ENCODE measurements at places on chromosomes 1 and 21.

DNA sequence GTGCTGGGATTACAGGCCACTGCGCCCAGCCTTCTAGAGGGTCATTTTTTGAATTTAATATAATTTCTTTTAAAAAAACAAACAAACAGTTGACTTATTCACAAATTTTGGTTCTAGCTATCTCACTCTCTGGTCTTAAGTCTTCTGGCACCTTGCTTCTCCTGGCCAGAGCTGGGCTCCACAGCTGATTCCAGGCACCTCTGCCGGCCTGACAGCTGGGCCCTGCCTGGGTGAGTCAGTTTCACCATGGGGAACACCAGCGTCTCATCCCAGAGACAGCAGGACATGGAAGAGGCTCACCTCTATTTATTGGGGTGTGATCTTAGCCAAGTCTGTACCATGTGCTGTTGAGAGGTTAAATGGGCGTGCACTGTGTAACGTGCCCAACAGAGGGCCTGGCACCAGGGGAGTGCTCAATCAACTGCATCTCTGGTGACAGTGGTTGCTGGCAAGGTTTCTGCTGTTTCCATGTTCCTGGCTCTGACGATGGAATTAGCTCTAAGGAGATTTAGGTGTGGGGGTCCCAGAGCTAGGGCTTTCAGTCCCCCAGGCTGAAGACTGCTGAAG lies 956 bp downstream of the CPLANE2 start:
- DNase-seq = no peak

DNA sequence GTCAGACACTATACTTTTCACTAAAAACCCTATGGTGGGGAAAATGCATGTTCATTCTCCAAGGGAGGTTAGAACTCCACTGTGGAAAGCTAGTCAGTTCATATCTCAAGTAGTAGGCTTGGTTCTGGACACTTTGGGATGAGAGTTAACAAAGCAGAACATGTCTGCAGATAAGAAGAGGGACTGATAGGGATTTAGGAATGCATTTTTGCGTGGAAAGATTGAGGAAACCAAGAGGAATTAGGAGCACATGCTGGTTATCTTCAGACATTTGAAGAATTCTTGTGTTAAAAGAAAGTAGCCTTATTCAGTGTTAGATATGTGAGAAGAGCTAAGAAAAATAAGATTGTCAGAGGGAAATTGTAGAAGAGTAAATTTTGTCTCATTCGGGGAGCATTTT lies 1.2 kb upstream of the GRIK1 start:
- DNase-seq = no peak

DNA sequence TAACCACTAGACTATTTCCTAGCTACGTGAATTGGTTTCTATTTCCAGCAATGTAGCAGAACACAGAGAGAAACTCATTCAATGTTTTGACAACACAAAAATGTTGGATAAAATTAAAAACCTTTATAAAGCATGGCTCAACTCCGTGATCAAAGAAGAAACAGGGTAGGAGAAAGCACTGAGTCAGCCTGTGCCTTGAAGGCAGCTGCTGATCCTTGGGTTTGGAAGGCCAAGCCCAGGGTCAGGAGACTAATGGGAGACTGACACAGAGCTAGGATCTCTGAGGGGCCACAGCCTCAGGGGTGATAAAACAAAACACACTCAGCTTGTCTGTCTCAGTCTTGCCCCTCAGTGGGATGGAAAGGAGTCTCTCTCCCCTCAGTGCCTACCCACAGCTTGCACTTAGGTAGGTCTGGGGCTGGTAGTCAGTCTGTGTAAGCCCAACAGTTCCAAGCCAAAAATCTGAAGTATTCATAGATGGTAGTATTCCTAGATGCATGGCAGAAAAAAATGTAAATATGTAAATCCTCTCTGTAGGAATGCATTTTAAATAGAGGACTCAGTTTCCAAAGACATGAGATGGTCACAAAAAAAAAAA lies 53.3 kb downstream of the B3GALNT2 start:
- DNase-seq = no peak

GRCh38 chr1:185917646-185918045 lies 183.5 kb downstream of the HMCN1 start:
- no peak for DNase-seq

DNA sequence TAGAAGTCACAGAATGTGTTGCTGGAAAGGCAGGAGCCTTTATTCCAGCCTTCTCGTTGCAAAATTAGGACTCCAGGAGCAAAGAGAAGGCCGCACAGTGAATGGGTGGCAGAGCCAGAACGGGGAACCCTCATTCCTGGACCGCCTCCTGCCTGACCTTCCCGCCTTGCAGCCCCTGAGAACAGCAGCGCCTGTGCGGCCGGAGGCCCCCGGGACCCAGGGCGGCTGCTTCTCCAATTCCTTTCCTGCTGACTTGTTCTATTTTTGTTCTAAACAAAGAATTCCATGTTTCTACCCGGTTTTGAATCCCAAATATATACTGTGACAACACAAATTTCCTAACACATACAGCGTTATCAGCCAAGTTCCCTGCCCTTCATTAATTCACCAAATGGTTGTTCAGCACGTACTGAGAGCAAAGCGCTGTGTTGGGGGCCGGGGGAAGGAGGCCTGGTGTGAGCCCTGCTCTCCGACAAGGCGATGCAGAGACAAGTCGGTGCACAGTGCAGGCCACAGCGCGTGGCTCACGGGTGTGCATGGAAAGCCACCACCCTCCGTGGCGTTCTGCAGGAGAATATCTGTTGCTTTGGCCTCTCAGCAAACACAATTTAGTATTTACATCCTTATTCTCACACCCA lies 31.9 kb upstream of the COL6A2 start:
- DNase-seq = no peak

DNA sequence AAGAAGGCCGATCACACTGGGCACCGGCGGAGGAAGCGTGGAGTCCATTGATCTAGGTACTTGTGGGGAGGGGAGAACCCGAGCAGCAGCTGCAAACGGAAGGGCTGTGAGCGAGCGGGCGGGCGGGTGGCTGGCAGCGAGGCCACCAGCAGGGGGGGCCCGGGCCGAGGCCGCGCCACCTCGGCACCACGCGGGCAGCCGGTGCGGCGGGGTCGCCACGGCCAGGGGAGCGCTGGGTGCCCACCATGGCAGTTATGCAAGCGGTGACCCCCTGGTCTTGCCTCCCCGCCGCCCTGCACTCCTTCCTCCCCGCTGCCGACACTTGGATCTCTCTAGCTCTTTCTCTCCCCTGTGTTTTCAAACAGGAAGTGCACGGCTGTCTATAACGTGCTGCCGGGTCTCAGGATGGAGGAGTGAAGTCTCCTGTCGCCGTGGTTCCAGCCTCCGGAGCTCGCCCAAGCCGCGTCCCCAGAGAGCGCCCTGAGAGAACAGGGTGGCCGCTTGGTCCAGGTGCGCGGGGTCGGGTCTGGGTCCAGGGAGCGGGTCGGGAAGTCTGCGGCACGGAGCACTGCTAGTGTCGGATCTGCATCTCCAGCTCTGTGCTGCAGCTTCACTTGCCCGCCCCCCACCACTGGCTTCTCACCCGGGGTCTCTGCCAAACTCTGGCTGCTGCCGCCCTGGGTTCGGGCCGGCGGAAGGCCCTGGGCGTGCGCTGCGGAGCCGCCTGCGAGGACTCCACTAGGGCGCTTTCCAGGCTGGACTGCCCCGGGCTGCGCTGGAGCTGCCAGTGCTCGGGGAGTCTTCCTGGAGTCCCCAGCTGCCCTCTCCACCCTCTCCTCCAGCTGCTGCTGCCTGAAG lies 22.7 kb downstream of the LRRC8D start:
- peak; percentile 72 for DNase-seq

- DNase-seq = no peak
Observed at GRCh38 chr1:61353797-61354406, 271.5 kb downstream of the NFIA start.

DNA sequence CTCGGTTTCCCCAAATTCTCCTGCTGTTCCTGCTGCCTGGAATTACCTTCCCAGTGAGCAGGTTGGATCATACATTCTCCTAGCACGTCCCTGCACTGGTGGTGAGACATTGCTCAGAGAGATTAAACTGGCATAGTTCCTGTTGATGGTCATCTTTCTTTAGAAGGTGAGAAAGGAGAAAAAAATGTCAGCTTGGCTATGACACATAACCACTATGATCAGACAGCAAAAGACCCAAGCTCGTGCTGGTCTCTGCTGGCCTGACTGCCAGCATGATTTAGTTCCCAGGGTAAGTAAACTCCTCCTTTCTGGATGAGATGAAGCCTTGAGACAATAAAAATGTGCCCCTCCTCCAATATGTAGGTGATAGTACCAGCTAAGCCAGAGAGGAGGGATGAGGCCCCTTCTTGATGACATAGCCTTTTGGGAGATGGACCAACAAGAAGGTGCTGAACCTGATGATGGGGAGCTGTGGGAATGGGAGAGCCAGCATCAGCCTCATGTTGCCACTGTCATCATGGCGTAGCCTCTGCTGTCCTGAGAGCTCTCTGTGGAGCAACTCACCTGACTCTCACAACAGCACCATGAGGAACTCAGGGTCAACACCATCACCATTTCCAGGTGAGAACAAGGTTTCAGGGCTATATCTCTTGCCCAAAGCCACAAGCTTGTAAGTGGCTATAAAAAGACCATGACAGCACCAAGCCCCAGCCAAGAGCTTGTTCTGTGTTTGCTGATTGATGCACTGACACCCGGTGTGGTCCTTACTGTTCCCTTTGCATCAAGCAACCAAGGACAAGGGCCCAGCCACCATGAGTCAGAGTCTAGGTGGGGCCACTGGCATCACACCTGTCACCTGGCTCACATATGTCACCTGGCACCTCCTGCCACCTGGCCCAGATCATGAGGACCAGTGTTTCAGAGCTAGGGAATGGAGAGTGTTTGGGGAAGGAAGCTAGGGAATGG lies 200.0 kb downstream of the MATN1 start:
- DNase-seq = peak; percentile 42

DNA sequence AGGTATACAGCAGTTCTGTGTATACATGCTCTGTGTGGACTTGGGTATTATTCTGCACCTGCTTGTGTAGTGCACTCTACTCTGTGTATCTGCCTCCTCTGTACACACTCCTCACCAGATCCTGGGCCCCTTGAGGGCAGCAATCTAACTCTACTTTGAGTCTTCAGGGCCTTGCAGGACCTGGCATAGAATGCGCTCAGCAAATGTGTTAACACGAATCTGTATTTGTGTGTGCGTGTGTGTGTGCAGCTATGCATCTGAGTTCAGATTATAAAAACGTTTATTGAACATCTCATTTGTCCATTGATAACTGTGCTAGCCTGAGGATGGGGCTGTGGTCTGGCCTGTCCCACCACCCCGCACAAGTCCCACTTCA lies 3.9 kb upstream of the MEF2D start:
- no peak for DNase-seq

- DNase-seq = no peak
Observed at GRCh38 chr1:159008744-159009188, 941 bp upstream of the IFI16 start.

DNA sequence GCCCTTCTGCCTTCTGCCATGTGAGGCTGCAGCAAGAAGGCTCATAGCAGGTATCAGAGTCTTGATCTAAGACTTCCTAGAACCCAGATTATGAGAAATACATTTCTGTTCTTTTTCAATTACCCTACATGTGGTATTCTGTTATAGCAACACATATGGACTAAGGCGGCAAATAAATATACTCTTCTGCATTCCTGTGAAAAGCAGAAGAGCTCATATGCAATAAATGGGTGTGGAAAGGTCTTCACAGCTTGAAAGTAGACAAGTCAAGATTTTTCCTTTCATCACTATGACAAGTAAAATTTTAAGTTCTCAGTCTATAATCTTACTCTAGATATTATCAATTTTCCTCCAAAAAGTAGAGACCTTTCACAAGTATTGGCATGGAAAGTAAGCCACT lies 36.6 kb downstream of the TNFSF18 start:
- DNase-seq = no peak

GRCh38 chr1:246394121-246394520 lies 113.0 kb downstream of the SMYD3 start:
- no peak for DNase-seq

- no peak for DNase-seq
Observed at GRCh38 chr1:192303029-192303428, 13.8 kb upstream of the RGS21 start.

DNA sequence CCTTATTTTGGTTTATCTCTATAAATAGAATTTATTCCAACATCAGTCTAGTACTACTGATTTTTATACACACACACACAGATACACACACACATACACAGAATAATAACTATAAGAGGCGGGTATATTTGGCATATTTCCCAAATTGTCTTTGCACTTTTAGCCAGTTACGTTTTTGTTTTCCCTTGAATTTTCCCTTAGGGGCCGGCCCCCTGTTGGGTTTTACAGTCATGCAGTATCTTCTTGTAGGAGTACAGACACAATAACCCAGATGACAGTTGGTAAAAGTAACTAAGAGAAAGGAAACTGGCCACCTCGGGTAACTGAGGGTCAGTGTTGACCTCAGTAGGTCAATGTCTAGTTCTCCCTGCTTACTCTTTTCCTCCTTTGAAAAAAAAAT lies 50.9 kb downstream of the DISP1 start:
- no peak for DNase-seq

- DNase-seq = no peak
Observed at GRCh38 chr1:53270107-53270506, 31.8 kb upstream of the MAGOH start.

- no peak for DNase-seq
Observed at GRCh38 chr1:154944401-154945159, 8.1 kb upstream of the PMVK start.

GRCh38 chr1:236467327-236467641 lies 56.5 kb upstream of the LGALS8 start:
- DNase-seq = no peak

GRCh38 chr1:1631782-1632420 lies at the start of gene MMP23B:
Gene MMP23B, plus strand, starts transcription at chr1:1632173. Its CDS starts 46 bp downstream, at chr1:1632219.
- no peak for DNase-seq

DNA sequence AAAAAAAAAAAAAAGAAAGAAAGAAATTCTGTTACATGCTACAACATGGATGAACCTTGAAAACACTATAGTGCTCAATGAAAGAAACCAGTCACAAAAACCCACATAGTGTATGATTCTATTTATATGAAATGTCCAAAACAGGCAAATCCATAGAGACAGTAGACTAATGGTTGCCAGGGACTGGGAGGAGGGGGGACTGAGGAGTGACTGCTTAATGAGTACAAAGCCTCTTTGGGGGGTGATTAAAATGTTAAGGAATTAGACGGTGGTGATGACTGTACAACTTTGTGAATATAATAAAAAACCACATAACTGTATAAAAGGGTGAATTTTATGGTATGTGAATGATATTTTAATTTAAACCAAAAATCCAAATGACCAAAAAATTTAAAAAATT lies 116.0 kb upstream of the GUCA2B start:
- DNase-seq = no peak

- DNase-seq = no peak
Observed at GRCh38 chr1:47417170-47418044, 1.3 kb downstream of the FOXE3 start.

- DNase-seq = no peak
Observed at GRCh38 chr1:167599957-167600581, 30.0 kb upstream of the RCSD1 start.

Data from RWPE2 (cell line).